ENCODE measurements at places on chromosomes 1 and 21.

DNA sequence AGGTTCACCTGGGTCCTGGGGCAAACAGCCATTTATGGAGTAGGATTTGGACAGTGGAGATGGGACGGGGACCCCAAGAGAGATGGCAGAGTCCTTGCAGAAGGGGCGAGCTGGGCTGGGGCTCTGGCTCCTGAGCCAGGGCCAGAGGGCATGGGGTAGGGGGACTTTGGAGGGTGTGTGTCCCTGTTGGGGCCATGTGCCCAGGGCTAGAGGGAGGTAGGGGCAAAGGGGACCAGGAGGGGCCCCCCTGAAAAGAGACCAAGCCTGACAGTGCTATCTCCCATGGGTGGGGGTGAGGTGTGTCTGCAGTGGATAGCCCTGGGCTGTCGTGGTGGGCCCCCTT, 92.3 kb downstream of the TRIM11 start:
- no peak for DNase-seq

DNA sequence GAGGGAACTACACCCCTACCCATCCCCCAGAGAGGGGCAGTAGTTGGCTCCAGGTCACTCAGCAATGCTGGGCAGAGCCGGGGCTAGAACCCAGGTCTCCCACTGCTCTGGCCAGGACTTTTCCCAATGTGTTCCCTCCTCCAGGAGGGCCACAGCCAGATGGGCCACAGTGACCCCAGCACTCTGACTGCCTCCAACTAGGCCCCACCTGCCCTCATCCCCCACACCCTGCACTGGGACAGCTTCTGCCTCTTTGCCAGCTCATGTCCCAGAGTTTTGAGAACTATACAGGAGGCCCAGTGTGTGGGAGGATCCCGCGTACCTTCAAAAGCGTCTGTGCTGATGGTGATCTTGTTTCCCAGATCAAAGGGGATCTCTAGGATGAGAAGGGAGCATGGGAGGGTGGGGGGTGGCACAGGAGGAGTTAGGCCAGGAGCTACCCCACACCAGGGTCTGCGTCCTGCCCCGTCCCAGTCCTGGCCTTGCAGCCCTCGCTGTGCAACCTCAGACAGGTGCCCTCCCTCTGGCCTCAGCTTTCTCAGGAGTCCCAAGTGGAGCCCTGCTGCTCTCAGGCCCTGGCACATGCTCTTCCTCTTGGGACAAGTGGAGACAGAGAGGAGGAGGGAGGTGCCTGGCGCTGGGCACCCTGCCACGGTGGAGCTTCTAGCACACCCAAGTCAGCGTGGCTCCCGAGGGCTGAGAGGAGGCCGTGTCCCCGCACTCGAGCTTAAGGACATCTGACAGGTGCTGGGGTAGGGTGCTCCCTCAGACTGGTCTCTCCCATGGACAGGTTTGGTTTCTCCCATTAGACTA, 22.0 kb downstream of the MYOM3 start:
- DNase-seq, result no peak

DNA sequence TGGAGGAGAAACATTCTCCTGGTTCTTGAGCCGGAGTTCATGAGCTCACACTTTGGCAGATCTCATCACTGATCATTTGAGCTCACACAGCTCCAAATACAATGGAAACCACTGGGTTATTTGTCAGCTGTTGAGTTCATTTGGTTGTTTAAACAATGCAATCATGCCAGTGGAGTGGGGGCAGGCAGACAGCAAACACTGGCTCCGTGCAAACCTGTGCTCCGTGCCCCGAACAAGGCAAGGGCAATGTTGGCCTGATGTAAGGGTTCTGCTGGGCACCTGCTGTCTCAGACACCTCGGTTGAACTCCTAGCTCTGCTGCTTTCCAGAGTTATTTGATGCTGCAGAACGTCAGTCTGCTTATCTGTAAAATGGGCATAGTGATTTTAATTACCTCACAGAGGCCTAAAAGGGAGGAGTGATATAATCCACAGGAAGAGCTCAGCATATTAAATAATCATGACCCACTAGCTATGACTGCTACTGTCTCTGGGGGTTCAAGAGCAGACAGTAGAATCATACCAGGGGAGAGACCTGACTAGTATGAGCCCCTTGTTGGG, 20.0 kb upstream of the CLIC6 start:
- no peak for DNase-seq

DNA sequence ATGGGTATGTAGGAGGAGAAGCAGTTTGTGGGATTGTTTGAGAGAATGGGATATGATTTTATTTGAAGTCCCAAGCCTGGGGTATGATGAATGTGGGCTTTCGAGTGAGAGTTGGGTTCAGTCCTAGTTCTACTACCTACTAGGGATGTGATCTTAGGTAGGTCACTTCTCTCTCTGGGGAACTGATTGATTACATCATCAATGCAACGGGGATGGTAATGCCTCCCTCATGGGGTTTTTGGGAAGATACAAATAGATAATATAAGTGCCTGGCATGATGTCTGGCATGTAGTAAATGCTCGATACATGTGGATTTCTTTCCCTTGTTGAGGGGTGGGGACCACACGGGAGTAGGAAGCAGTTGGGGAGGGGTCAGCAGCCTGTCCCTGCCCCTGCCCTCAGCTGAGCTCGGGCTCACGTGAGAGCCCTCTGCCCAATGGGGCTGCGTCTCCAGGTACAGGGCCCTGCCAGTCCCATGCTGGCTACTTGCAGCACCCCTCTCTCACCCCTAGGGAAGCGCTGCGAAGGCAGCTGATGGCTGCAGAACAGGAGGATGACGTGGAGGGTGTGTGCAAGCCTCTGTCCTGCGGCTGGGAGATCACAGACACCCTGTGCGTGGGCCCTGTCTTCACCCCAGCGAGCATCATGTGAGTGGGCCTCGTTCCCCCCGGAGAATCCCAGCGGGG, 38.7 kb downstream of the AZIN2 start:
- no peak for DNase-seq

DNA sequence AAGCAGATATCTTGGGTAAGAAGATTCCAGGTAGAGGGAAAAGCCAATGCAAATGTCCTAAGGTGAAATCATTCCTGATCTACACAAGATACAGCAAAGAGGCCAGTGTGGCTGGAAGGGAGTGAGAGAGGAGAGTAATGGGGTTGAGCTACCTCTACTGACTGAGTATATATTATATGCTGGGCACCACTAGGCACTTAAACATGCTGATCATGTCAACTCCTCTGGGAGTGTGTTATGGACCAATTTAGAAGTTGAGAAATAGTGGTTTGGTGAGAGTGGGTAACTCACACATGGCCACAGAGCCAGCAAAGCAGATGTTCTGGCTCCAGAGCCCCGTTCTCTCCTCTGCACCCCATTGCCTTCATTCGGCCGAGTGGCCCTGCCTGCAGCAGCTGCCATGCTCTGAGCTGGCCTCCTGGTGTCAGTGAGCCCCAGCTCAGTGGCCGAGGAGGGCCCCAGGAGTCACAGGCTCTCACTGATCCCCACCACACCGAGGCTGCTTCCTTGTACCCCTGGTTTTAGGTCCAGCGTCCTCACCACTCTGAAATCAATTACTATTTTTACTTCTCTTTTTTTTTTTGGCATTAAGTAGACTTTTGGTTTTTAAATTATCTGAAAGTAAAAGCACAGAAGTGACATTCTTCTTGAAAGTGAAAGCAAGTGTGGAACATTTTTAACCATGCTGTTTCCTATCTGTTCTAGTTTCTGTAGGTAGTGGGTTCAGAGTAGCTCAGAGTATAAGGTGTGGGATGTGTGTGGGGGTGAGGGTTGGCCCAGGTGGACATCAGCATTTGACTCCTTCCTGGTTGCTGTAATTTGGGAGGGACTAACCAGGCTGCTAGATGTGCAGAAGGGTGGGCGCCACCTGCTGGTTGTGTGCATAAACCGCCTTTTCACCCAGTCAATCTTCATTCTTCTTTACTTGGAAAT, 45.8 kb upstream of the CRNN start:
- DNase-seq, result peak; percentile 66

- no peak for DNase-seq
Measured at GRCh38 chr21:32308696-32309095, 10.0 kb downstream of the MRAP start.

DNA sequence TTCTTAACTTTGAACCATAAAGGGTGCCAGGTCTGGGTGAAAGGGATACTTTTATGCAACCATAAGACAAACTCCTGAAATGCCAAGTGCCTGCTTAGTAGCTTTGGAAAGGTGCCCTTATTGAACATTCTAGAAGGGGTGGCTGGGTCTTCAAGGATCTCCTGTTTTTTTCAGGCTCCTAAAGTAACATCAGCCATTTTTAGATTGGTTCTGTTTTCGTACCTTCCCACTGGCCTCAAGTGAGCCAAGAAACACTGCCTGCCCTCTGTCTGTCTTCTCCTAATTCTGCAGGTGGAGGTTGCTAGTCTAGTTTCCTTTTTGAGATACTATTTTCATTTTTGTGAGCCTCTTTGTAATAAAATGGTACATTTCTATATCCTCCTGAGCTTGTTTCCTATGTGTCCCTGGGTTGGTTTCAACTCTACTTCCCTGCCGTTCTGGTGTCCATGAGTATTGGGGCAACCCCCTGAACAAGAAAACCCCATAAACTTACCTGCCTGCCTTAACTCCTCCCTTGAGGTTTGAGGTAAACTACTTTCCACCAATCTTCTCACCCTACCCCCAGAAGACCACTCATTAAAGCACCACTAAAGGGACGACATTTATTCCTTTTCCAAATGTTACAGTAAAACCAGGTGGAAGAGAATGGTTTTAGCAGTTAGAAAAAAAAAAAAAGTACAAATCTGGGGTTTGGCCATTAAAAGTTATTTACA, 2.6 kb downstream of the MARCKSL1 start:
- no peak for DNase-seq

- DNase-seq, result peak; percentile 38
Measured at GRCh38 chr1:178151831-178152230, 57.9 kb downstream of the RASAL2 start.

- DNase-seq, result no peak
Measured at GRCh38 chr1:228794810-228795209, 59.5 kb downstream of the RHOU start.

- DNase-seq, result no peak
Measured at GRCh38 chr1:155996166-155996565, 17.8 kb upstream of the ARHGEF2 start.

- DNase-seq, result peak; percentile 20
Measured at GRCh38 chr1:30670240-30671060, 52.9 kb downstream of the MATN1 start.

DNA sequence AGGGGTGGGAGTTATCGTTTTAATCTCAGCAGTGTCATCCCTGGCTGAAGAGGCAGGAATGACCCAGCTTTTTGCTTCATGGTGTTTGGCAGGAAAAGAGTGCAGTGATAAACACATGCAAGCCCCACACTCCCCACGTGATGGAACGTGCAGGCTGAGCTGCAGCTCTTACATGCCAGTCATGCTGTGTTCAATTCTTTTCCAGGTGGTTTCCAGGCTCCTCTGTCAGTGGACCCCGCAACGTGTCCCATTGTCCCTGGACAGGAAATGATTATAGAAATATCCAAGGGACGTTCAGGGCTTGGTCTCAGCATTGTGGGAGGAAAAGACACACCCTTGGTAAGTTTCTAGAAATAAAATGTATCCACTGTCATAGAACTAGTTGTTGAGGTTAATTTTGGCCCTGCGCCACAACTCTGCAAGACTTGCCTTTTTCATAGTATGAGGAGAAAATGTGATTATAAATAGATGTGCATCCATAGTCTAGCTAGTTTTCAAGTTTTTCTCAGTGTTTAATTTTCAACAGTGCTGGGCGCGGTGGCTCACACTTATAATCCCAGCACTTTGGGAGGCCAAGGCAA, 110.2 kb upstream of the L1TD1 start:
- DNase-seq, result peak; percentile 6

DNA sequence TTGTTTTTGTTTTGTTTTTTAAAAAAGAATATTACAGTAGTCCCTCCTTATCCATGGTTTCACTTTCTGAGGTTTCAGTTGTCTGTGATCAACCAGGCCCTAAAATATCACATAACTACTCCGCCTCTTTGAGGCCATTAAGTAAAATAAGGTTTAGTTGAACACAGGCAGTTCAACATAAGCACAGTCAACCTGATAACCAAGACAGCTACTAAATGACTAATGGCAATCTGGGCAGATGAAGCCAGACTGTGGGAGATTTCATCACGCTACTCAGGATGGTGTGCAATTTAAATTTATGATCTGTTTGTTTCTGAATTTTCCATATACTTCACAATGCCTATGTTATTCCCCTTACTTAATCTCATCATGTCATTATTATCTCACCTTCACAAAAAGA, 30.1 kb downstream of the LDLRAD1 start:
- no peak for DNase-seq

DNA sequence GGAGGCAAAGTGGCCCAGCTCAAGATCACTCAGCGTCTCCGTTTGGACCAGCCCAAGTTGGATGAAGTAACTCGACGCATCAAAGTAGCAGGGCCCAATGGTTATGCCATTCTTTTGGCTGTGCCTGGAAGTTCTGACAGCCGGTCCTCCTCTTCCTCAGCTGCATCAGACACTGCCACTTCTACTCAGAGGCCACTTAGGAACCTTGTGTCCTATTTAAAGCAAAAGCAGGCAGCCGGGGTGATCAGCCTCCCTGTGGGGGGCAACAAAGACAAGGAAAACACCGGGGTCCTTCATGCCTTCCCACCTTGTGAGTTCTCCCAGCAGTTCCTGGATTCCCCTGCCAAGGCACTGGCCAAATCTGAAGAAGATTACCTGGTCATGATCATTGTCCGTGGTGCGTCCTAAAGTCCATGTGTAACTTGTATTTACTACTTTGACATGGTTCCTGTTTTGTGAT, 2.7 kb downstream of the RBM15 start:
- DNase-seq, result no peak

DNA sequence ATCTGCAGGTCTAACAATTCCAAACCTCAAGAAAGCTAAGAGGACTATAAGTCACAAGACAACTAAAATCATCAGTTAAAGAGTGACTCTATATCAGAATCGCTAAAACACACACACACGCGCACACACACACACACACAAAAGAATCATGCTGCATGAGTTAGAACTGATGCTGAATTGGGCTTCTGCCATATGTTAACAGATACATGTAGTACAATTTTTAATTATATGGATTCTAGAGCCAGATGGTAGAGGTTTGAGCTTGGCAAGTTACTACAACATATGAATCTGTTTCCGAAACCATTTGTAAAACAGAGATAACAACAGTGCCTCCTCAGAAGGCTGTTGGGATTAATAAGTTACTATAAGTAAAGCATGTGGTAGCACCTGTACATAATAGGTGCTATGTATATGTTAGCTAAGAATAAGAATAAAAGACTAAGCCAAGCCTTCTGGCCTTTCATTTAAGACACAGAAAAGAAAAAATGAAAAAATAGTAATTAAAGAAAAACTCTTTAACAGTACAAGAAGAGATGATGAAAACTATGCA, 17.9 kb downstream of the EPRS1 start:
- DNase-seq, result no peak

GRCh38 chr1:175417316-175417715, 224.7 kb upstream of the KIAA0040 start:
- no peak for DNase-seq

DNA sequence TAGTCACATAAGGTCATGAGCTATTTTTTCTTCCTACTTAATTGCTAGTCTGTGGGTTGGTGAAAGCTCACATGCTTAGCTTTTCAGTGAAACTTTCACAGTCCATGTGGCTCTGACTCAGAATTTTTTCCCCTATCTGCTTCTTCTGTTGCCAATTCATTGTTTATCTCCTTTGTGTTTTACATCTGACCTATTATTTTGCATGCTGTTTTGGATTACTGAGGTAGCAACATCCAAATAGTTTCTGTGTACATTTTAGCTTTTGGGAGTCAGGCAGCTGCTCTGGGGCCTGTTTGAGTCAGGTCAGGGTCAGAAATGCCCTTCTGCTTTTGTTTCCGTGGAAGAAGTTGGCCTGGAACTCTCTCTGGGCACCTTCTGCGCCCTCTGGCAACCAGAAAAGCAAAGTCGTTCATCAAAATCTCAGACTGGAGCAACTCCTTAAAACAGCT, 40.0 kb downstream of the ROR1 start:
- no peak for DNase-seq

GRCh38 chr1:20224546-20224945, 38.2 kb upstream of the PLA2G2C start:
- no peak for DNase-seq
